ENCODE measurements at places on chromosomes 12 and 14.

- DNase-seq, result no peak
Measured at GRCh38 chr12:71075743-71076142, 82.1 kb downstream of the TSPAN8 start.

DNA sequence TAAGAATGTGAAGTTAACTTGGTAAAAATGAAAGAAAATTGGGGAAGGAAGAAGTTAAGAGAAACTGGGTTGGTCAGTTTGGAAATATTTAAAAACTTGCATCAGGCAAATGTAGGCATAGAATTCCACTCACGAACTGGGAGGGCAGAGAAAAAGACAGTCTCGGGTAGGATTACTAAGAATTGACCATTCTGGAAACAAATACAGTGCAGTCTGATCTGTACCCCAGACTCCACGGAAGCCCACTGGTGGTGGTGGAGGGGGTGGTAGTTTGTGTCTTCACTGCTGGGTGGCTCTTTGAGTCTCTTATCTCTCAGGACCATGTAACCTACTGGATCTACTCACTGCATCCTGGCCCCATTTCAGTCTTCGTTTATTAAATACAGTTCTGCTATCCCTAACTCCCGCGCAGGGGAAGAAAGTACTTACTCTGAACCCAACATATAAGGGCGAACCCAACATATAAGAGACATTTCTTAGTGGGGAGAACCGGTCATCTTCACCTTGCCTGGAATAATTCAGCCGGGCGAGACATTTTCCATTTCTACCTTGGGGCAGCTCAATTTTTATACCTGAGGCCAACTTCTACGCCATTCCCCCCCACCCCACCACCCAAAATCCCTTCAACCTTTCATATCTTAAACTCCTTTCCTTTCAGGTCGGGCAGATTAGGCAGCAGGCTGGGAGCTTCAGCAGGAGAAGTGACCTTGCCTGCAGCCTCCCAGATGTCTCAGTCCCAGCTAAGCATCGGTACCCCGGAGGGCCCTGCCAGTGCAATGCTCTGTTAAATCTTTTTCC lies 1.7 kb downstream of the SLC2A3 start:
- no peak for DNase-seq

DNA sequence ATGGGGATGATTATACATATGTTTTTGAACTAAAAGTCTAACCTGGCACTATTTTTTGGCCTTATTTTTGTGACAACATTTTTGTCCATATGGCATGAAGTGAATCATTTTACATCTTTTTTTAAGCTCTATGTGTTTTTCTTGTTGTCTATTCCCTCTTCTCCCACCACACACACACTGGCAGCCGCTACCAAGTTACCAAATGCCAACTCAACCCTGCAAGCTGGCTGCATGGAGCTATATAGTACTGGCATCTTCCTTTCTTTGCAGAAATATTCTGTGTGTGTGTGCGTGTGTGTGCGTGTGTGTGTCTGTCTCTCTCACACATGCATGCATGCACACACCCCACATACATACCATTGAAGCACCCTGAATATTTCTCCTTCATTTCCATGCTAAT lies 278.9 kb upstream of the SOX5 start:
- DNase-seq, result no peak

GRCh38 chr14:30607156-30607780 lies 14.9 kb upstream of the SCFD1 start:
- no peak for DNase-seq

- no peak for DNase-seq
Measured at GRCh38 chr12:106392759-106393158, 35.2 kb downstream of the POLR3B start.

GRCh38 chr14:35678403-35679028 lies 130.6 kb downstream of the RALGAPA1 start:
- no peak for DNase-seq

DNA sequence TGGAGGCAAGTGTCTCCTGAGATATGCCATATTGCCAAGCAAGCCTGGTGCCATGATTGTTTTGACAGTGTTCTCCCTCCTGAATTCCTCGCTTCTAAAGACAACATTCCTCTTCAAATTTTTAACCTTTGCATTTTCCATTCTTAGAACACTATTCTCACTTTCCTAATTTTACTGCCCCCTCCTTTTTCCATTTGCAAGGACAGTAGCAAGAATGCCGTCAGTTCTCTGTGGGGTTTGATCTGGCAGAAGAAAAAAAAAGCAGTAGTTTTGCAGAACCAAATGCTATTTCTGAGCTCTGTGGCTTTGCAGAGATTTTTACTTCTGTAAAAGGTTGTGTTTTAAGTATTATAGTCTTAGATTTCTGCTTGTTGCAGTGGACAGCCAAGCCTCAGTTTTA lies 295.2 kb downstream of the NUAK1 start:
- no peak for DNase-seq

DNA sequence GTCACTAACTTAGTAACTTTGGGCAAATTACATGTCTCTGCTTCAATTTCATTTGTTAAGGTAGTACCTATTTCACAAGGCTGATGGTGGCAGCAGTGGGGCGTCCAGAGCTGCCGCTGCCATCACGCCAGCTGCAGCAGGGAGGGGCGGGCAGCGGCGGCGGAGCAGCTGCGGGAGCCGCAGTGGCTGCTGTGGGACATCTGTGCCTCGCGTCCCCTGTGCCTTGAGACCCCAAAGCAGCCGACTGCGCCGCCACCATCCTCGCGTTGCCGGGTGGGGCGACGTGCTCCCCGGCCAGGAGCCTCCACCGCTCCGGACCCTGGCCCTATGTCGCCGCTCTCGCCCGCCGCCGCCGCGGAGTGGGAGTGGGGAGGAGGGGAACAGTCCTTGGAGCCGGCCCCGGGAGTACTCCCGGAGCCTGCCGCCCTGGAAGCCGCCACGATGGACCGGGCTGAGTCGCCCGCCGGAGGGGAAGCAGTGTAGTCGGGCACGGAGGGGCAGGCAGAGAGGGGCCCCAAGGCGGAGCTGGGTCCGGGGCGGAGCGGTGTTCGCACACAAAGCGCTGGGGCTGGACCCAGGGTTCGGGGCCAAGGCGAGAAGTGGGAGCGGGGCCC lies 51.4 kb downstream of the A2M start:
- peak; percentile 31 for DNase-seq

DNA sequence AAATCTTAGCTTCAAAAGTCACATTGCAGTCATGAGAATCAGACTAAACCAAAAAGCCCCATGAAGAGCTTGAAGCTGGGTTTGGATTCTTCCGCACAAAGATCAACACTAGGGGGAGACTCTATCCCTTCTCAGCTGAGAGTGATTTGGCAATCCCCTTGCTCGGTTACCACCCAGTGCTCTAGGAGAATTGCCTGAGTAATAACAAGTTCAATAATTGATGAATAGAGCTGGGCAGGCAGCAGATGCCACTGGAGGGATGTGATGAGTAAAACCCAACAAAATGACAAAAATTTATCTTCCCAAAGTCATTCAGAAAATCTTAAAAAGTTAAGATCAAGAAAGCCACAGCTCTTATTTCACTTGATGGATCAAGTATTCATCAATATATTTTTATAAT lies 185.6 kb upstream of the ARID2 start:
- peak; percentile 18 for DNase-seq

DNA sequence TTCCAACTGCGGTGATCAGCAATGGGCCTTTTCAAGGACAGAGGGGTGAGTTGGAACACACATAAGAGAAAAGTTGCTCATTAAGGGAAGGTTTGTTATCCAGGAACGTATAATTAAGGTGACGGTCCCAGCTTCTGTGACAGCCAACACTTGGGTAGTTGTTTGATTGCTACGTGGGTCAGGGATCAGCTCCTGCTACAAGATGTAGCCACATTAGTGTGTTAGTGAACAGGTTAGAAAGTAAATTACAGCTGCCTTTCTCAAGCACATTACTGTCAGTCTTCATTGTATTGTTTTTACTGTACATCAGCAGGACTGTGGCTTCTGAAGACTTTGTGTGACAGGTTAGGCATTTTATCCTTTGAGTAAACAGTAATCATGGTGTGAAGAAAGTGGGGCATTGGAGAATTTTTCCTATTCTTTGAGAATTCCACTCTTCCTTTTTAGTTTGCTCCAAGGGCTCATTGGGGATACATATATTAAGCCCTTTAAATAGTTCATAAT lies 230.5 kb downstream of the EGLN3 start:
- no peak for DNase-seq

DNA sequence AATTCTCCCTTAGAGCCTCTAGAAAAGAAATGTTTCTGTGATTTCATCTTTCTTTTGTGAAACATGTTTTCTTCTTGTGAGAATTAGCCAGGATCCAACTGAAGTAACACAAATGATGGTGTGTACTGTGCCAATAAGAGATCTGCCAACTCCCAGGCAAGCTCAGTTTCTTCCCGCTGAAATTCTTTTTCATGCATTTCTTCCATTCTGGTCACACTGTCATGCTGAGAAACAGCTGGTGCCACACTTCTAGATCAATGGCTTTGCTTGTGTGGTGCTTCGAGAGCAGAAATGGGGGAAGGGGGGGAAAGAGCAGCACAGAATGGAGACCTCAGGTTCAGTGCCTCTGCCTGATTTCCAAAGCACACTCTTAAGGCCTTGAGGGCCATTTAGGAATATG lies 41.4 kb upstream of the FGF6 start:
- no peak for DNase-seq

- DNase-seq, result no peak
Measured at GRCh38 chr14:71606575-71606974, 325.7 kb upstream of the RGS6 start.

DNA sequence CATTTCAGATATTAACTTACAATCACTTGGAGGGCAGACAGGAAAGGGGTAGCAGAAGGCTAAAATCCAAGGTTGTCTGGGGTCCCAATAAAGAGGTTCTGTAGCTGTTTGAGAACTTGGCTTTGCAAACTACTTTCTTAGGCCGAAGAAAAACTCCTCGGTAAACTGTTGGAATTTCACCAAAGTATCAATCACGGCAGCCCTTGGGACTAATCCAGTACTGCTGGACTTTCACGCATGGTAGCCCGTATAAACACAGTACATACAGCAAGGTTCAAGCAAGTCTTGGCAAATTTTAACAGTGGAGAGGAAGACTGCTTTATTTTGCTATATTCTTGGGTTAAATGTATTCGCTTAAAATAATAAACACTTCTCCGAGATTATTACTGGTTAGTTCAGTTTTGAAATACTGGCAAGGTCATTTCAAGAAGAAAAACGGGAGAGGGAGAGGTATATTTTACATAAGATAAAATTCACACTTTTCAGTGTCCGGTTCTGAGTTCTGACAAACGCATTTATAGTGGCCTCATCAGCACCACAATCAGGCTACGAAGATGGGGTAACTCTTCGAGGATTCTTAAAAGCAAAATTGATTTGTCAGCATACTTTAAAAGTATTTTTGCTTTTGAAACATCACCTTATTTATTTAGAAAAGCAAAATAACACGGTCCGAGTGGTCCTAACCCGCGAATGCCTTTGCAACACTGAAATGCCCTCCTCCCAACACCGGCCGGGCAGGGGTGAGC lies 1.3 kb downstream of the SETD3 start:
- DNase-seq, result no peak

Measured in stimulated activated CD4-positive, alpha-beta T cell treated with anti-CD3 and anti-CD28 coated beads, TNF-alpha, amount 100 ng/mL, for 4 hours (primary cell).